Activated CD4-positive, alpha-beta T cell treated with anti-CD3 and anti-CD28 coated beads, Interleukin-2, amount 50 U/mL, for 24 hours (primary cell): ENCODE measurements at places on chromosomes 7 and 10.

- no peak for DNase-seq
Observed at GRCh38 chr10:67664942-67665341, 31.1 kb downstream of the CTNNA3 start.

DNA sequence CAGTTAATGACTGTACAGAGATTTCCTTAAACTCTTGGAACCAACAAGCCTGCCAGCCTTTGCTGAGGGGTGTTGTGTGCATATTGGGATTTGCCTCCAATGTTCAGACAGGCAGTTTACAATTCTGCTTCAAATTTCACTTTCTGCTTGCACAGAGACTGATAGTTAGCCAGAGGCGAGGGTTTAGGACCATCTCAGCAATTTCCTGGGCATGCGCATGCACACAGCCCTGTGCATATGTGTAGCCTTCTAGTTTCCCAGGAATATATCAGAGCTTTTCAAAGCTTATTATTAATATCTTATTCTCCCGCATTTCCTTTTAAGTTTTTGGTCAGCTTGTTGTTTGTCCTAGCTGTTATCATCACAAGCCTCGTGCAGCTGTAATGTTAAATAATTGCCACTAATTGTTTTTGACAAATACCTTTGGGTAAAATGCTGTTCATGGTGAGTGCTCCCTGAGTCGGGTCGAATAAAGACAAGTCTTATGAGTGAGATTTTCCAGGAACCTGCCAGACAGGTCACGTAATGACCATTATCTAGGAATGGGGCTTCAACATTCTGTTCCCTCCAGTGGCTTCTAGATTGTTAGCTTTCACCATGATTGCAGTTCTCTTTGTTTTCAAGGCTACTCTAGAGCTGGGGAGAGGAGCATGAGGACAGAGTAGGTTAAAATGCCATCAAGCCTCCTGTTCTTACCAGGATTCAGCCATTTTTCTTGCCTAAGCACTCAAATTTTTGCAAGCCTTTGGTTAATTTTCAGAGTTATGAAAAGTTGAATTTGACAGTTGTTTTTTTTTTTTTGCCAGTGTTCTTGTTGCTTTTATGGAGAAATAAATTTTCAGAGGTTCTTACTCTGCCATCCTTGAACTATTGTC, 24.1 kb upstream of the DNAJC1 start:
- no peak for DNase-seq

DNA sequence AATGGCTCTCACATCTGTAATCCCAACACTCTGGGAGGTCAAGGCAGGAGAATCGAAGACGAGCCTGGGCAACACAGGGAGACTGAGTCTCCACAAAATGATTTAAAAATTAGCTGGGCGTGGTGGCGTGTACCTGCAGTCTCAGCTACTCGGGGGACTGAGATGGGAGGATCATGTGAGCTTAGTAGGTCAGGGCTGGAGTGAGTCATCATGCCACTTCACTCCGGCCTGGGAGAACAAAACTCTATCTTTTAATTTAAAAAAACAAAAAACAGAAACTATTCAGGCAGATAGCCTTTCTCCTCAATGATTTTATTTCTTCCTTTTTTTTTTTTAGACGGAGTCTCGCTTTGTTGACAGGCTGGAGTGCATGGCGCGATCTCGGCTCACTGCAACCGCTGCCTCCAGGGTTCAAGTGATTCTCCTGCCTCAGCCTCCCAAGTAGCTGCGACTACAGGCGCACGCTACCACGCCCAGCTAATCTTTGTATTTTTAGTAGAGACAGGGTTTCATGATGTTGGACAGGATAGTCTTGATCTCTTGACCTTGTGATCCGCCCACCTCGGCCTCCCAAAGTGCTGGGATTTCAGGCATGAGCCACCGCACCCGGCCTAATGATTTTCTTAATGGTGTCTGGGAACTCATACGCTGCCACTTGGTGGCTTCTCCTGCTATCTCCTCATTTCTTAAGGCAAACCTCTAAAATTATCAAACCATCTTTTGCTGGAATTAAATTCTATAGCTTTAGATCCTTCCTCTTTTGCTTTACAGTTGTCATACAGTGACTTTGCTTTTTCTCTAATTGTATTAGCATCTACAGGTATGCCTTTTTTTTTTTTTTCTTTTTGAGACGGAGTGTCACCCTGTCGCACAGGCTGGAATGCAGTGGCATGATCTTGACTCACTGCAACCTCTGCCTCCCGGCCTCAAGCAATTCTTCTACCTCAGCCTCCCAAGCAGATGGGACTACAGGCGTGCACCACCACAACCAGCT, 22.9 kb downstream of the SRPK2 start:
- no peak for DNase-seq

DNA sequence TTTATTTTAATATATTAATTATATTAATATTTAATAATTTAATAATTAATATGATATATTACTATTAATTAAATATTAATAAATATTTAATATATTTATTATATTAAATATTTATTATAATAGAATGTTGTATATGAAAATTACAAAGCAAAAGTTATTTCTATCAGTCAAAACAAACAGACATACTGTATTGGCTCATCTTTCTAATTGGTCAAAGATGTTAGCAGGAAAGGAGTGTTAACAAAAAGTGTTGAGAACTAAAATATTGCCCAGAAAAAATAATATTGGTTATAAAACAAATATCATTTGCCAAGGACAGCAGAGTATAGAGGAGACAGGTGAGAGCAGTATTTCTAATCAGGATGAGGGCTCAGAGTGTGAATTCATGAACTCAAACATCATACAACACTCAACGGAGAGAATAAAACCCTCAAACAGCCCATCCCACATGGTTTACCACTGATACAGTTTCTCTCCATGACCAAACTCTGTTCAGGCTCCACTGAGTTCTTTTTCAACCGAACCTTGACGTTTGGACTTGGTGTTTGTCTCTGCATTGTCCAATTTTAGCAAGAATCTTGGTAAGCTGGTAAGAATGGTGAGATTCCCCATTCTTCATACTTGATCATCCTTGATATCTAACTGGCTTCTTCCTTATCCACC, 58.0 kb downstream of the TSPAN12 start:
- DNase-seq, result no peak

DNA sequence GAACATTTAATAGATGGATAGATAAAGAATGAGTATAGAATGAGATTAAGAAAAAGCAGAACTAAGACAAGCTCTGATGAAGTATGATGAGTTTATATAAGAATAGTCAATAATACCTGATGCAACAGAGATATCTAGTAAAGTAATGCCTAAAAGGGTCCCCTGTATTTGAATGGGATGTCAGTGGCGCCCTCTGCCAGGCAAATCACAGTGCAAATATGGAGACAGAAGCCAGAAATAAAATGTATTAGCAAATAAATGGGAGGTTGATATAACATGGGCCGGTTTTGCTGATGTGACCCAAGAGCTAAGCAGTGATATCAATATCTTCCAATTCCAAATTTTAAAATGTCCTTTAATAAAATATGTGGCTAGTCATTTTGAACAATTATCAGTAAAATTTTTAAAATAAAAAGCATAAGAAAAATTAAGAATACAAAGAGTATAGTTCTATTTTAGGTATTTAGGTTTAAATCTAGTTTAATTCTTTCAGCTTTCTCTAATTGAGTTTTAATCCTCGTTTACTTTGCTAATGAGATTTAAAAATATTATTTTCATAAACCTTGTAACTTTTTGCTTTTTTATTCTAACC, 62.6 kb downstream of the ADK start:
- DNase-seq, result no peak

DNA sequence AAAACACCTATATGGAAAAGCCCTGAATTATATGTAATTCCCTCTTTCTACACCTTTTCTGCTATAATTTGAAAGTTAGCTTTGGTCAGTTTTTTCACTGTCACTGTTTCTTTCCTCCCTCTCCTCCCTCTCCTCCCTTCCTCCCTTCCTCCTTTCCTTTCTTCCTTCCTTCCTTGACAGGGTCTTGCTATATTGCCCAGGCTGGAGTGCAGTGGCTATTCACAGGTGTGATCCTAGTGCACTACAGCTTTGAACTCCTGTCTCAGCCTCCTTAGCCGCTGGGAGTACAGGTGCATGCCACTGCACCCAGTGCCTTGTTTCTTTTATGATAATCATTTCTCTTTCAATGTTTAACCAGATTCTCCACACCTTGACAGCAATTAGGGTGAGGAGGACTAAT, 22.1 kb upstream of the UMAD1 start:
- no peak for DNase-seq

- no peak for DNase-seq
Observed at GRCh38 chr10:35838054-35838453, 196.0 kb upstream of the FZD8 start.

DNA sequence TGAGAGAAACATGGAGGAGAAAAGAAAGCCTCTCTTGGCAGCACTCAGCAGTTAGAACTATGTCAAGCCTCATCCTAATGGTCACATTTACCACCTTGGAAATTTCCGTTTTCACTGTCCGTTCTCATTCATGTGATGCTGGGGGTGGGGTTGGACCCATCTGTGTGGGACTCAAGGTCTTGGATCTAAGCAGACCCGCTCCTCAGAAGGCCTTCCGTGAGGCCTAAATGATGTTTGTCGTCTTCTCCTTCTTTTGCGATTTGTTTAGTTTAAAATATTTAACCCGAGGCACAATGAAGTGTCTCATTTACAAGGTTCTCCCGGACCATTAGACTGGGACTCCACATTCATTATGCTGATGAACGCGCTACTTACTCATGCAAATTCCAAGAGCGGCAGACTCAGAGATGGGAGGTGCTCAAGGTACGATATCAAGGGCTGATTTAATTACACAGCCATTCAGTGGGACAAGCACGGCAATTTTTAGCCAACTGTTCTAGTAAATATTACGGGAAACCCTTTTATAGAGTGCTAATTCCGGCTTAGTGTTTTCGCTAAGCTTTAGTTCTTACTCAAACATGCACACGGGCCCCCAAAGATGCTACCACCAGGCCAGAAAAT, 109.1 kb upstream of the EFCAB10 start:
- DNase-seq, result no peak

DNA sequence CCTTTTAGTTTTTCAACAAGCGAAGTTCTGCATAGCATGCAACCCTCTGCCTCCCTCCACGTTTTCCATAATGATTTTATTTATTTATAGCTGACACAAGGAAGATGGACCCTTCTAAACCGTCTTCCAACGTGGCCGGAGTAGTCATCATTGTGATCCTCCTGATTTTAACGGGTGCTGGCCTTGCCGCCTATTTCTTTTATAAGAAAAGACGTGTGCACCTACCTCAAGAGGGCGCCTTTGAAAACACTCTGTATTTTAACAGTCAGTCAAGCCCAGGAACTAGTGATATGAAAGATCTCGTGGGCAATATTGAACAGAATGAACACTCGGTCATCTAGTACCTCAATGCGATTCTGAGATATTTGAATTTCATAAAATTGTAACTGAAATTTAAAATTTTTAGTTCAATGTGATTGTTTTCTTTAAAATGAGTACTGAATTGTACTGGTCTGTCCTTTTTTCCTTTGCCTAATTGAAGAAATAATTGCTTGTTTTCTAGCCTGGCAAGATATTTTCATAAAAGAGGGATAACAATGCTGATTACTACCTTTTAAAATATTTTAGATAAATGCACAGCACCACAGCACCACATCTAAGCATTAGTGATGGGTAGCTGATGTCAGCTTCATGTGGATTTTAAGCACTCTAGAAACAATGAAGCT, 41.5 kb upstream of the SLC39A12 start:
- DNase-seq, result no peak

- no peak for DNase-seq
Observed at GRCh38 chr10:58972576-58973234, 203.7 kb upstream of the PHYHIPL start.

DNA sequence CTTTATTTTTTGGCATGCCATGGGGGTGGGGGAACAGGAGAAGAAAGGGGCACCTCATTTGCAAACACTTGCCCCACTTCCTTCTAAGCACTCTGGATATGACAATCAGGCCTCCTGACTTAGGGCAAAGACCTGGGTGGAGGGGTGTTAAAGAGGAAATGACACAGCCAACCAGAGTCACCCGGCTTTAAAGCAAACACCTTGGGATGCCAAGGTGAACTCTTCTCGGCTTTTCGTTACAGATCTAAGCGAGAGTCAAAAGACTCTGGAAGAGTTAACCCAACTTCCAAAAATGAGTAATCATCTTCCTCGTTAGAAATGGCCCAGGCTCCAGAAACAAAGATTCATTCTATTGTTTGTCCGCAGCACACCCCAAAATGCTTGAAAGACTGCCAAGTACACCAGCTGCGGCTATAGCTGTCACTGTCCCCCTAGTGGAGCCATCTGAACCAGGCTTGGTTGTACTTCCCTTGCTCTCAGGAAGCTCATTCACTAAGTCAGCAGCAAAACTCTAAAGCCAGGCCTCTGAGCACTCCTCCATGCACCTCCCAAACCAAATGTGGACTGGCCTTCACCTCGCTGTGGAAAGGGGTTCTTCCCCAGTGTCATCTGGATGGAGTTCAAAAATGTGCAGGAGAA, 24.8 kb downstream of the FAM53B start:
- DNase-seq, result peak; percentile 49

GRCh38 chr7:81014266-81014665, 95.4 kb upstream of the SEMA3C start:
- DNase-seq, result no peak

- DNase-seq, result no peak
Observed at GRCh38 chr7:8161364-8161828, 100.6 kb downstream of the ICA1 start.

- DNase-seq, result no peak
Observed at GRCh38 chr7:106460792-106461254, 176.0 kb upstream of the NAMPT start.

- DNase-seq, result no peak
Observed at GRCh38 chr7:132939495-132939894, 142.4 kb downstream of the CHCHD3 start.

DNA sequence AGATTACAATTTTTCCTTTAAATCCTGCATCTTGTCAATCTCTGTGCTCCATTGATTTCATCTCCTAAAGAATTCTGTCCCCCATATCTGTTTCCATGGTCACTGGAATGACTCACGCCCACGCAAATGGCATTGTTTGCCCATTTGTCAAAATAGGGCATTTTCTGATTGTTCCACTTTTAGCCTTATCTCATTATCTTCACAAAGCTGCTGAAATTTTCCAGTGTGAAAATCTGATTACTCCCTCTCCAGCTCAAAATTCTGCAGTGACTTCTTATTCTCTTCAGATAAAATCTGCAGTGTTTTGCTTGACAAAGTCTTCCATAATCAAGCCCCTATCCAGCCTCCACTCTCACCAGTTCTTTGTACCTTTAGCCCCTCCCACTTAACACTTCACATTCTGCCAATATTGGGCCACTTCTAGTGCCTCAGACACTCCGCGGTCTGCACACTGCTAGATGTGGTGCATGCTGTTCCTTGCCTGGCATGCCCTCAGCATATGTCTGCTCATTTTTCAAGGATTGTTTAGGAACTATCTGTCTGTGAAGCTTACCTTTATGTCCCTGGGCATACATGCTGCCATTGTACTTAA, 33.9 kb upstream of the CTTNBP2 start:
- no peak for DNase-seq

DNA sequence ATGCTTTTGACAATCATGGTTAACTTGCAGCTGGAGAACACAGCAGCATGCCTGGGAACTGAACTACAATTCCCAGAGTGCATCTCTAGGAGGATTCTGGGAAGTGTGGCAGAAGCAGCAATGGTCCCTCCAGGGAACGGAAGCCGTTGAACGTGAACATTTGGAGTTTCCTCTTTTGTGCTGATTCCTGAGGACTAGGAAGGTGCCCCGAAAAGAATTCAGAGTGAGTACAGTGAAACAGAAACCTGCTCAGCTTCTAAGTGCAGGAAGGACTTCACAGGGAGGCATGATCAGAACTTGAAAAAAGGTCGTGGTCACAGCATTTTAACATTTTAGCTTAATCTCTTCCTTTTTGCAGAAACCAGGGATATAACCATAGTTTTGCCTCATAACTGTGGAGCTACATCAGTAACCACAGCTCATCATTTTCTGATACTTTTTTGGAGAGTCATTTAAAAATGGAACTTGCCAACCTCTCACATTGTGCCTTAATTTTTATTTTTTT, at the start of gene NUDT13:
Gene NUDT13 (plus strand): TSS at position 111 of the 505 bp plus-strand sequence. CDS start 3,911 bp downstream, outside the sequence.
- peak; percentile 44 for DNase-seq

- no peak for DNase-seq
Observed at GRCh38 chr7:45726883-45727282, 146.0 kb downstream of the CCDC201 start.
